ELR (cell line): ENCODE measurements at places on chromosomes 1 and 21.

DNA sequence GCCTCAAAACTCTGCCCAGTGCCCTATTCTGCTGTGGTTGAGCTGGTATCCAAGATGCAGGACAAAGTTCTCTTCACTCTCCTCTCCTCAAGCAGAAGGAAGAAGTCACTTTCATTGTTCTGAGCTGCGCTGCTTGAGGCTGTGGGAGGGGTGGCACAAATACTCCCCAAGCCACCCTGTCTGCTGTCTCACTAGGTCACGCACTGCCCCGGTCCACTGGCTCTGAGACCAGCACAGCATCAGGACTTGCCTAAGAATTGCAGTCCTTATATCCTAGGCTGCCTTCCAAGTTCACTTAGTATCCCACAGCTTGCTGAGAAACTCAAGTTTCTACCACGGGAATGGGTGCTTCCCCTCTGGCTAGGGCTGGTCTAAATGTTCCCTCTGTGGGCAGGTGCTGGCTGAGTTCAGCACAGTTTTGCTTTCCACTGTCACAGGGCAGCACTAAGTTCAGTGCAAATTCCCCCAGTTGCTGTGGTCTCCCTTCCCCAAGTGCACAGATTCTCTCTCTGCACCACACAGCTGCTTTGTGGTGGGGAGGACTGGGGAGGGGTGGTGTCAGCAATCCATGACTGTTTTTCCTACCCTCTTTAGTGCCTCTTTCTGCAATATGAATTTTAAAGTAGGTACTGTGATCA is 32.4 kb downstream of the SLC9C2 start:
- DNase-seq: no peak

DNA sequence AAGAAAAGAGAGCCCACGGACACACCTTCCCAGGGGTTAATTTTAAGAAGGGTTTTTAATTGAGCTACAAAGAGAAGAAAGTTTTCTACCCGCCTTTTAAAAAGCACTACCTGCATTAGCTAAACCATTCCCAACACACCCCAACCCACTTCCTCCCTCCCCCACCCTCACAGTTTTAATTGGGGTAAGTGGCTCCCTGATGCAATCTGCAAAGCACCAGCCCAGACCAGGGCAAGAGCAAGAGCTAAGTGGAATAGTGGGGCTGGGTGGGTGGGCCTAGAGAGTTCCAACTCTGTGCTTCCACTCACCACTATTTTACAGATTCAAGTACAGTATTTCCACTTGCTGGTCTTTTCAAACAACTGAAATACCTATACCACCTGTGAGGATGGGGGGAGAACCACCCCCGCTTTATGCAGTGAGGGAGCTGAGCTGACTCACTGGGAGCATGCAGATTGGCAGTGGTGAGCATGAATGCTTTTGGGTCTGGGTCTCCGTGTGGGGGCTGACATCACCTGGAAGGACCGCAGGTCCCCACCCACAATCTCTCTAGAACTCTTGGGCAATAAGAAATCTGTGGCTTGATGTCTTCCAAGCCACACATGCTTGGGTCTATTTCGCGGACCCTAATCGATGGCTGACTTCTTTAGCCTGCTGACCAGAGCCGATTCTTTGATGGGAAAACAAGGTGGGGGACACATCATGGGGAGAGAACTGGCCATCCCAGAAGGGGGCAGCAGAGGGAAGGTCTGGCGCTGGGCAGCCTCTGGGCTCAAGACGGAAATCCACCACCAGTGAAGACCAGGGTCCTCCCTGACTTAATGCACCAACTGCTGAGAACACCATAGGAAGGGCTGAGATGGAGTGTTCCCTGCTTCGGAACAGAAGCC is 95.5 kb downstream of the SSBP3 start:
- peak; percentile 53 for DNase-seq

DNA sequence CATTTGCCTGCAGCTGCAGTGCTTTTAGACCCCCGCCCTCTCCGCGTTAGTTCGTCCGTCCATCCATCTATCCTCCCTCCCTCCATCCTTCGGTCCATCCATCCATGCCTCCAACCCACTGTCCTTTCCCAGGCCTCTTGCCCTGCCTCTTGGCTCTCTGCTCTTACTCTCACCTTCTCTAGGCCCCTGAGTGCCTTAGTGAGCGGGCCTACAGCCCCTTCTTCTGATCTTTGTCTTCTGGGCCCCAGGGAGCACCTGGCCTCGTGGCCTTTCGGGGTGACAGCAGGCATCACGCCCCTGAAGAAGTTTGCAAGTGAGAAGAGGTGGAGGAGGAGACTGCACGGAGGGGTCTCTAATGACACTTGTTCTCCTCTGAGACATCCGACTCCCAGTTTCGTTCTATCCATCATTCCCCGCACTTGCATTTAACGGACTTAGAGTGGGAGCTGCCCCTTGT is 842 bp downstream of the ATXN7L2 start:
- DNase-seq: peak; percentile 26

DNA sequence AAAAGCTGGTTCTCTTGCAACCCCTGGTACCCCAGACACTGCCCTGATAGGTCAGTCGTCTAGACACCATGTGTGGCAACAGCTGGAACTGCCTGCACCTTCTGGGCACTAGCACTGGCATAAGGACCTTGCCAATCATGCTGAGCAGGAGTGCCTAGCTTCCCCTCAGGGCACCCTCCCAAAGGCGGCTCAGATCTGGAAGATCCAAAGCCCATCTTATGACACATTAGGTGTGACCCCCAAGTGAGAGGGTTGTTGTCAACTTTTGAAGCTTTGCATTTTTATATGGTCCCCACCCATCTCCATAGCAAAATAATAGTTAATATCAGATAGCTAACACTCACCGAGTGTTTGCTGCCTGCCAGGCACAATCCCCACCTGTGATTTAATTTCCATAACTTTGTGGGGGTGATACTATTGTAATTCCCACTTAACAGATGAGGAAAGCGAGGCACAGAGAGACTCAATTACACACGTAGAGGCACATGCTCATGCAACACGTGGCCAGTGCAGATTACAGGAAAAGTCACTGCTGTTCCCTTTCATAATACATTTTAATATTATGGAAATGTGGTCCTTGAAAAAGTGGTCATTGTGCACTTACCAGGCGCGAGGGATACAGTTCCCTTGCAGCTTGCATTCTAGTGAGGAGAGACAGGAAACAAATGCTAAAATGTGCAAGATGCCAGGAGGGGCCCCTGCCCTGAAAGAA is 25.8 kb downstream of the EXOC8 start:
- DNase-seq: no peak

DNA sequence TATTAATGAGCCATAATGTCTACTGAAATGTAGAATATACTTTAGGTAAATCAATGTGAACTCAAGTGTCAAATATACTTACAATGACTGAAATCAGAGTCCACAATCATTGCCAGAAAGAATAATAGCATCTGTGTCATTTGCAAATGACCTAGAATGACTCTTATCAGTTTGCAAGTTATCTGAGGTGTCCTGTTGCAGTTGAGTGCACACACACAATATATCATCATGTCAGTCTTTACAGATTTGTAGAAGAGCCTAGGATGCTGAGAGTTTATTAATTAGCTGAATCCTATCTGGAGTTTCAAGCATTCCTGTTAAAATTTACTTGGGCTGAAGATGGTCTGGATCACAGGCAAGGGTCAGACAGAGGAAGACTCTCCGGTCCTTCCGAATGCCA is 324.0 kb upstream of the GREM2 start:
- no peak for DNase-seq

DNA sequence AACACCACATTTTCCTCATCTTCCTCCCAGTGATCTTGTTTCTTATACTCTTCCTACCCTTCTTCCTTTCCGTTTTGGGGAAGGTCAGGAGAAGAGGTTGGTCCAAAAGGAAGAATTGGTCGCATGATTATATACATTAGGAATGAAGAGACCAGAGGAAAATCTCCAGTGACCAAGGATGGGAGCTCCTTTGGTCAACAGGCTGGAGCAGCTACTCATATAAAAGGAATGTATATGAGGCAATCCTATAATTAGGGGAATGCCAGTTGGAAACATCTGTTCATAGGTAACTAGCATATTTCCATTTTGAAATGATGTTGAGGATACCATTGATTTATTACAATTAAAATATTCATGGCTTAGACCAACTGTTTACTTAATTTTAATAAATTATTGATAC is 114.5 kb downstream of the LRRC40 start:
- peak; percentile 84 for DNase-seq

- peak; percentile 53 for DNase-seq
Measured at GRCh38 chr1:77768006-77768405, 8.4 kb upstream of the USP33 start.

- DNase-seq: peak; percentile 90
Measured at GRCh38 chr1:161216945-161217712, 2.0 kb downstream of the FCER1G start.

DNA sequence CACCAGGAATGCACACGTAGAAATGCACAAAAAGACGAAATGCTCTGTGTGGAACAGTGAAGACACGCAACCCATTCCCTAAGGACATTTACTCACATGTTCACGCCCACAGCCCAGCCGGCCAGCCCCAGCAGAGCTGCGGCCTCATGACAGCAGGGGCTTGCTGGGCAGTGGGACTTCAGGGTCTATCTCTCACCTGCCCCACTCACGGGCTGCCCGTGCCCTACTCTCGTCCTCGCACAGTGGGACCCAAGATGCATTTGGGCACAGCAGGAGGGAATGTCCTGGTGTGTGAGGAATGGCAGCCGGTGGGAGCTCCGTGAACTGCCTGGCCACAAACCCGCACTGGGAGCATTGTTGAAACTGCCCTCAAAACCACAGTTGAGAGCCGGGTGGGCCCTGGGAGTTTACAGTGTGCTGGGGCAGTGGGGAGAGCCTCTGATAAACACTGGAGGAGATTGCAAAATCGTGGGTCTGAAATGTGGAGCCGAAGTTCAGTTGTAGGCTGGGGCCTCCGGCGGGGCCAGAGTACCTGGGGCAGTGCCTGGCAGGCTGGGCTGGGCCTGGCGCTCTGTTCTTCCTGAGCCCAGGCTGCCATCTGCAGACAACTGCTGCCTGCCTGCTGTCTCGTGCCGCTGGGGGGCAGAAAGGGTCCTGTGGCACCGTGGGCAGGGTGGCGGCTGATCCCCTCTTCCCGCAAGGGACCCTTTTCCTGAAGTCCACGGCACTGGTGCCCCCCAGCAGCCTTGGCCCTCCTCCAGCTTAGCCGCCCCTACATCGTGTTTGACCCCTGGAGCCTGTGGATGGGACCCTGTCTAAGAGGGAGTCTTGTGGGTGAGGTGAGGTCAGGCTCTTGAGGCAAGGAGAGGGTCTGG is 20.7 kb upstream of the POFUT2 start:
- DNase-seq: peak; percentile 50
